Adipose tissue (tissue), 3 donors: ENCODE measurements at places on chromosomes 12 and 14. TPM values are rescaled to one million over a fixed set of nuclear protein-coding genes. Genes with fewer than 3 reads are reported as not detected.

The SOX5 gene
- polyA plus RNA-seq, result 7.2 TPM

The KRT72 gene
- 0.34 TPM for polyA plus RNA-seq

The TMEM132C gene
- 55.5 TPM for polyA plus RNA-seq

The BBOF1 gene
- 7.6 TPM for polyA plus RNA-seq

The DTD2 gene
- 17.7 TPM for polyA plus RNA-seq

The CPNE6 gene
- polyA plus RNA-seq, result not detected

The CACNA1C gene
- 8.1 TPM for polyA plus RNA-seq

The RITA1 gene
- 8.7 TPM for polyA plus RNA-seq

The KLRB1 gene
- 0.30 TPM for polyA plus RNA-seq

The AKAP6 gene
- polyA plus RNA-seq, result 0.29 TPM

The EFS gene
- polyA plus RNA-seq, result 11.1 TPM

The RHOF gene
- 4.3 TPM for polyA plus RNA-seq

The EAPP gene
- polyA plus RNA-seq, result 46.4 TPM

The GALNT16 gene
- polyA plus RNA-seq, result 9.0 TPM

The TEX52 gene
- polyA plus RNA-seq, result not detected

The TMEM253 gene
- 0.22 TPM for polyA plus RNA-seq

The SIX4 gene
- 0.22 TPM for polyA plus RNA-seq

The LIN52 gene
- 7.8 TPM for polyA plus RNA-seq

The KRT75 gene
- not detected for polyA plus RNA-seq

The TRPV4 gene
- 0.70 TPM for polyA plus RNA-seq

The KRT6B gene
- not detected for polyA plus RNA-seq

The OR4E2 gene
- not detected for polyA plus RNA-seq

The LRRC43 gene
- polyA plus RNA-seq, result not detected

The AMHR2 gene
- 0.10 TPM for polyA plus RNA-seq

The NEUROD4 gene
- not detected for polyA plus RNA-seq

The TAS2R42 gene
- polyA plus RNA-seq, result not detected

The RNASE3 gene
- polyA plus RNA-seq, result 1.4 TPM

The TESPA1 gene
- polyA plus RNA-seq, result 0.67 TPM

The SERPINA1 gene
- polyA plus RNA-seq, result 50.9 TPM

The PMEL gene
- polyA plus RNA-seq, result 1.7 TPM

The GPRC5A gene
- polyA plus RNA-seq, result 1.4 TPM

The FGF6 gene
- not detected for polyA plus RNA-seq

The PLCZ1 gene
- polyA plus RNA-seq, result not detected

The IAPP gene
- 126 TPM for polyA plus RNA-seq

The GARIN6 gene
- polyA plus RNA-seq, result not detected

The KRT82 gene
- polyA plus RNA-seq, result not detected

The TMEM229B gene
- polyA plus RNA-seq, result 1.3 TPM

The KRT78 gene
- 0.12 TPM for polyA plus RNA-seq
